DMS53 (cell line): ENCODE measurements at places on chromosomes 3 and 15.

GRCh38 chr3:71591101-71591500, 7.6 kb upstream of the FOXP1 start:
- DNase-seq, result no peak

GRCh38 chr3:28698706-28699105, 350.1 kb upstream of the AZI2 start:
- DNase-seq, result peak; percentile 23

GRCh38 chr3:41024031-41024836, 175.1 kb upstream of the CTNNB1 start:
- no peak for DNase-seq

GRCh38 chr3:194367992-194368841, 1.3 kb downstream of the LRRC15 start:
- no peak for DNase-seq

DNA sequence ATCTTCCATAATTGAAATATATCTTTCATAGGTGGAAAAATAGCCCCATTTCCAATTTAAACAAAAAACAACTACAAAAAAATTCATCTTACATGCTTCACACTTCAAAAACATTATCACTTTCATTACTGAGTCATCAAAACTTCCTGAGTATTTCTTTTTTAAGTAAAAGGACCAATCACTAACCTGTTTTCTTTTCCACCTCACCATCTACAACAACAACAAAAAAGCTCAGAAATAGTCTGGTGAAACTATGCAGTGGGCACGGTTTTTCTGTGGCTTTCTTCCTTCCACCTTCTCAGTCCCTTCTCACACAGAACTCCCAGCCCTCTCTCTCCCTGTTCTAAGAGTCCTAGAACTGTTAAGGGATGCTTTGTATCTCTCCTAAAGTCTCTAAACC, 20.3 kb upstream of the TNIK start:
- DNase-seq, result no peak

- DNase-seq, result no peak
Measured at GRCh38 chr3:171835116-171835515, 8.0 kb upstream of the TMEM212 start.

DNA sequence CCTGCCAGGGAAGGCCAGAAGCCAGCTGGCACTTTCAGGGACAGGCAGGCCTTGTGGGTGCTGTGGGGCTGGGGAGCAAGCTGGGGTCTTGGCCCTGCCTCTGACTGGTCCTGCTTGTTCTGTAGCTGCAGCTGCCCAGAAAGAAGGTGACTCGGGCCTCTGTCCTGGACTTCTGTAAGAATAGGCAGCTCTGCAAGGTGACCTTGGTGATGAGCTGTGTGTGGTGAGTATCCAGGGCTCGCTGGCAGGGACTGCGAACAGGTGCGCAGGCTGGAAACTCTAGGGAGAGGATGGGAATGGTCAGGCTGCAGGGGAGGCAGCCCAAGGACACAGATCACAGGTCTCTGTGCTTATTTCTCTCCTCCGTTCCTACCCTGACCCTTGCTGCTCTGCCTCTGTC, 31.2 kb downstream of the SLC22A14 start:
- no peak for DNase-seq

DNA sequence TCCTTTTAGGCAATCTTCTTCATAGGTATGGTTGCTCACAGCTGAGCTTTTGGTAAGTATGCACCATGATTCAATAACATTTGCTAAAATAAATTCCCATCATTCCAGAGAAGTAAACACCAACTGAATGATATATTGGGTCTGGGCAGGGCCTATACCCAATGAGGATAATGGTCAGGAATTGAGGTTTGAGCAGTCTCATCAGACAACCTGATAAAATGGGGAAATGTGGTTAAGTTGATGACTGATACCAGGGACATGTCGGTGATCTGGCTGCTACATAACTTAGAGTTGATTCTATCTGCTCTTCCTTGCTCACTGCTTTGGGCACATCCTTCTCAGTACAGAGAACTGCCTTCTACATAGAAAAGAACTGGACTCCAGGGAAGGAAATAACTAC, 92.9 kb downstream of the GPR156 start:
- no peak for DNase-seq

- peak; percentile 64 for DNase-seq
Measured at GRCh38 chr3:194871143-194871863, 185.6 kb downstream of the FAM43A start.

DNA sequence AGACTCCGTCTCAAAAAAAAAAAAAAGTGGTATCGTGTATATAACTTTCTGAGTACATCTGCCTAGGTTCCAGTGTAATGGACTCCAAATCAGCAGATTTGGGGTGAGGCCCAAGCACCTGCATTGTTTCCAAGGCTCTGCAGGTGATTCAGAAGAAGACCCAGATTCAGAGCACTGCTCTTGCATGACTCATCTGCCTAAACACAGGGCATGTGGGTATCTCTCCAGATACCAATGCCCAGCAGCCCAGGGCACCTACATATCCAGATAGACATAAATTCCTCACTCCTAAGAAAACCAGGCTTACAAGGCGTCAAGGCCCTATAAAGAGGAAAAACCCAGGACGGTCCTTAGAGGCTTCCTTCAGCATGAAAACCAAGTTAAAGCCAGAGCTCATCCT, 24.3 kb downstream of the NDUFAF1 start:
- peak; percentile 4 for DNase-seq

- no peak for DNase-seq
Measured at GRCh38 chr3:72590732-72591221, 257.5 kb downstream of the SHQ1 start.

GRCh38 chr3:69671082-69671952, 67.9 kb upstream of the MITF start:
- DNase-seq, result peak; percentile 39

DNA sequence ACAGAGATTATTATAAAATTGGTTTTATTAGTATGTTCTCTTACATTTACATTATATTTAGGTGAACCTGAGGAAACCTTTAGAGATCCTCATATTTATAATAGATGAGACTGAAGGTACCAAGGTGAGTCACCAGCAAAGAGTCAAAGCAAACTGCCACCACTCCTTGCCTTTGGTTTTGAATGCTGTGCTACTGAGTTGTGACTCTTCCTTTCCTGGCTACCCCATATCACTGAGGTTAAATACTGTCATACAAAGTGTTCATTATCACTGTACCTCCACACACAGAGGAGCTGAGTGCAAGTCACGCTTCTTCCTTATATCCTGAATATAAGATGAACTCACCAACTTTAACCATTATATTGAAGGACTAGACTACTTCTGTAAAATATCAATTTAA, 168.2 kb downstream of the CBLB start:
- DNase-seq, result no peak

- DNase-seq, result peak; percentile 7
Measured at GRCh38 chr3:103977417-103977816, 1389.3 kb upstream of the ALCAM start.

GRCh38 chr3:102083473-102083872, 234.2 kb downstream of the NFKBIZ start:
- peak; percentile 41 for DNase-seq
